Epithelial cell of prostate (primary cell): ENCODE measurements at places on chromosomes 7 and 10.
A peak's percentile ranks its signal among the peaks of the same experiment; 100 is the strongest.

- no peak for DNase-seq
These were observed 112.5 kb downstream of the MYOF start for GRCh38 chr10:93369588-93370164.

DNA sequence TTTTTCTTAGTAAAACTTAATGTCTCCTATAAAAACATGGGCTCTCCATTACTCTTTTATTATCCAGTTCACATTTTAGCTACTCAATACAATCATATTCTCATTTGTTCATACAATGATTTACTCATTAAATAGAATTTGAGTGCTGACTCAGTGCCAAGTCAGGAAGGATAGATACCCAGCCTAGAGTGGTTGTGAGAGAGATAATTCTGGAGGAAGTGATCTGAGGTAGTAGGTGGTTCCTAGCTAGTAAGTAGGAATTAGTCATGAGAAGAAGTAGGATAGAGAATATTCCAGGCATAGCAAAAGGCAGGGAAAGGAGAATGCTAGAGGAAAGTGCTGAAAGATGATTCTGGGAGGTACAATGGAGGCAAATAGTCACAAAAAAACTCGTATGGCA, 133.5 kb upstream of the MBL2 start:
- DNase-seq, result peak; percentile 40

- DNase-seq, result peak; percentile 92
These were observed 829 bp upstream of the RPA3 start for GRCh38 chr7:7719236-7719635.

- DNase-seq, result peak; percentile 85
These were observed 565.5 kb upstream of the IGFBP3 start for GRCh38 chr7:46486256-46487206.

DNA sequence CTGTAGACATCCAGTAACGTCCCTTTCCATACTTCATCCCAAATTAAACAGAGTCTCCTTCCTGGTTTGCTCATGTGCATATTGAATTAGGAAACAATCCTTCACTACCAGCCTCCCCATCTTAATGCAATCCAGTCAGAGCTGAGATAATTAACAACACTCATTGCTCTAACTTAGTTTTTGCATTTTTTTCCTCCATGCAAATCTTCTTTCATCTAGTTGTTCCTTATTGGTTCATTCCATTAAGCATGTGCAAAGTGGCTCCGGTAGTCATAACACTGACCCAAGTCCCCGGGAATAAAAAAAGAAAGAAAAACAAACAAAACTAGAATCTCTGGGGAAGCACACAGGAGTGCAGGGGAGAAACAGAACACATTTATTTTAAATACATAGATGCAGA, 1176.1 kb downstream of the GATA3 start:
- no peak for DNase-seq

- no peak for DNase-seq
These were observed 33.4 kb upstream of the SH2D4B start for GRCh38 chr10:80504158-80504811.

DNA sequence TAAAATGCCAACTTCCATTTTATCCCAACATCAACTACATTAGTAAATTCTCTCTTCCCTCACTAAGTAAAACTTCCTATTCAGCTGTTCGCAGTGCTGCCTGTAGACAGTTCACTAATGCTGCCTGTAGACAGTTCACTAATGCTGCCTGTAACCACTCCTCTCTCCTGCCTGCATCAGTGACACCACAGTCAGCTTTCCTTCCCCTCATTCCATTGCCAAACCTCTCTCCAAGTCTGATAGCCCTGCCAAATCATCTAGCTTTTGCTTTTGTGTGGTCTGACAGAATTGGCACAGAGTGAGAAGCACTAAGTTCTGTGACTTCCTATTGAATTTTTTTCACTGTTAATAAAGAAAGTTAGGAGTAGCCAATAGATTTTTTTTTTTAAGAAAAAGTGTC, 43.0 kb upstream of the MACC1 start:
- no peak for DNase-seq

GRCh38 chr10:113142601-113143362, 192.7 kb downstream of the TCF7L2 start:
- no peak for DNase-seq

DNA sequence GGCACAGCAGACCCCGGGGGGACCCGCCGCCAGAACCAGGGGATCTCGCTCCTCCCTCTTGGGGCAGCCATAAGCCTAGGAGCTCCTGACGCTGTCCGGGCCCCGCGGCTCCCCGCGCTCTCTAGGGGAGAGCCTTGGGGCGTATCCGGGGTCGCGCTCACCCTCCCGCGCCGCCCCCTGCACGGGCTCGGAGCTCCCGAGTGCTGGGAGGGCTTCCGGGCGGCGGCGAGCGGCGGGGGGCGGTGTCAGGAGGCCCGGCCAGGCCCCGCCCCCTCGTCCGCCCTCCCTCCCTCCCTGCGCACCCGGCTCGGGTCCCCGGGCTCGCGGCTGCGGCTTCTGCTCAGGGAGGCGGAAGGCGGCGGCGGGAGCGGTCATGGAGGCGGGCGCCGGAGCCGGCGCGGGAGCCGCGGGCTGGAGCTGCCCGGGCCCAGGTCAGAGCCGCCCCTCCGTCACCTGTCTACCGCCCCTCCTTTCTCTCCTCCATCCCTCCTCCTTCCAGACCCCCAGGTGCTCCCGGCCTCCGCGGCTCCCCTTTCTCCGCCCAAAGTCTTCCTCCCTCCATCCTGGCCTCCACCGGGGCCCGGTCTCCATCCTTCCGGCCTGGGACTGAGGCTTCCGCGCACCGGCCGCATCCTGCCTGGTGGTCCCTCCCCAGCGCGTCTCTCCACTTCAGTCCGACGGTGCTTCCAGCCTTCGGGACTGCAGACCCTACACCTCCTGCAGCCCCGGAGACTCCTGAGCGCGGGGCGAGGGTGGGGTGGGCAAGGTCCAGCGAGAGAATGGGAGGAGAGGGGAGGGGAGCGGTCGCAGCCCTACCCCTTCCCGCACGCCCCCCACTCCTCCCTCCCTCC, at the start of gene CCDC136:
CCDC136 (plus strand) TSS at position 848 of the 851 bp plus-strand sequence. CDS start 444 bp downstream, outside the sequence.
- no peak for DNase-seq

DNA sequence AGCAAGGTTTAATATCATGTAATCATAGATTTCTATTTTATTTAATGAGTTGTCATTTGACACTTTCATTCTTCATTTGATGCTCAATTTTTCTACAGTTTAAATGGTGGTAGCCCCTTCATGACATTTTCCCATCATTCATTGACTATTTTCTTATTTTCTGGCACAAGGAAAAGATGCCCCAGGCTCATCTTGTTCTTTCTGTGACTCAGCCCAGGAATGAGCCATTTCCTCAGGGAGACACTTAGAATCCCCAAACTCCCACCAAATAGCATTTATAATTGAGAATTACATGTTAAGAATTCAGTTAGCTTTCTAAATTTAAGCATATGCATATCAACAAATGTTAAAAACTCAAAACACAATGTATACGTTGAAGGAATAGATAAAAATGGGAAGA, 222.3 kb downstream of the KIF20B start:
- DNase-seq, result no peak

DNA sequence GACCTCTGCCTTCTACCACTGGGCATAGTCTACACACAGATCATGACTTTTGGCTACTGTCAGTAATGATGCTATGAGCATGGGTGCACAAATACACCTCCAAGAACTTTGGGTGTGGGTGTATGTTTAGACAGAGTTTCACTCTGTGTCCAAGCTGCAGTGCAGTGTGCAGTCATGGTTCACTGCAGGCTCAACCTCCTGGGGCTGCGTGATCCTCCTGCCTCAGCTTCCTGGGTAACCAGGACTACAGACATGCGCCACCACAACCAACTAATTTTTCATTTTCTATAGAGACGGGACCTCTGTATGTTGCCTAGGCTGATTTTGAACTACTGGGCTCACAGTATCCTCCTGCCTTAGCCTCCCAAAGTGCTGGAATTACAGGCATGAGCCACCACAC, 194.4 kb downstream of the NSUN6 start:
- no peak for DNase-seq

DNA sequence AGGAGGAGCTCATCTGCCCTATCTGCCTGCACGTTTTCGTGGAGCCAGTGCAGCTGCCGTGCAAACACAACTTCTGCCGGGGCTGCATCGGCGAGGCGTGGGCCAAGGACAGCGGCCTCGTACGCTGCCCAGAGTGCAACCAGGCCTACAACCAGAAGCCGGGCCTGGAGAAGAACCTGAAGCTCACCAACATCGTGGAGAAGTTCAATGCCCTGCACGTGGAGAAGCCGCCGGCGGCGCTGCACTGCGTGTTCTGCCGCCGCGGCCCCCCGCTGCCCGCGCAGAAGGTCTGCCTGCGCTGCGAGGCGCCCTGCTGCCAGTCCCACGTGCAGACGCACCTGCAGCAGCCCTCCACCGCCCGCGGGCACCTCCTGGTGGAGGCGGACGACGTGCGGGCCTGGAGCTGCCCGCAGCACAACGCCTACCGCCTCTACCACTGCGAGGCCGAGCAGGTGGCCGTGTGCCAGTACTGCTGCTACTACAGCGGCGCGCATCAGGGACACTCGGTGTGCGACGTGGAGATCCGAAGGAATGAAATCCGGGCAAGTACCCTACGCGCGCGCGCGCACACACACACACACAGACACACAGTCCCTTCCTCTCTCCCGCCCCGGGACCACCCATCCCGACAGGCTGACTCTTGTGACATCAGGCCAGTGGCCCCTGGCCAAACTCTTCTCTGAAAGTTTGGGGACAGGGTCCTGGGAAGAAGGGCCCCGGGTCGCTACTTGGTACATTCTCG, 538 bp downstream of the TRIM8 start:
- DNase-seq, result no peak

GRCh38 chr7:96770758-96771157, 61.1 kb upstream of the SEM1 start:
- no peak for DNase-seq

GRCh38 chr7:18572154-18572553, 76.6 kb downstream of the HDAC9 start:
- no peak for DNase-seq

DNA sequence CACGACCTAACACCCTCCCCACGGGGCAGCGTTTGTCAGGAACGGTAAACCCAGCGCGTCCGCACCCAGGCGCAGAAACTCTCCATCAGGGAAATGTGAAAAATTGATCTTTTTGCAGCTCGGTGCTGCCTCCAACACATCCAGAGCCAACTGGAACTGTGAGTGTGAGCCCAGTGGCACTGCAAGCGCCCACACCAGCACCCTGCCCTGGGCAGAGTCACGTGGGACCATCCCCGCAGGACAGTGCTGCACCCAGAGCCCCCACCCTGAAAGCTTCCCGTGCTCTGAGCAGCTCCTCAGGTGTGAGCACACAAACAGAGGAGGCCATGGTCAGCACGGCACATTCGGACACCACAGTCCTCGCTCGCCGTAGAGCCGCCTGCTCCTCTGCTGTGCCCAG, 330.9 kb downstream of the DNAJB6 start:
- no peak for DNase-seq

DNA sequence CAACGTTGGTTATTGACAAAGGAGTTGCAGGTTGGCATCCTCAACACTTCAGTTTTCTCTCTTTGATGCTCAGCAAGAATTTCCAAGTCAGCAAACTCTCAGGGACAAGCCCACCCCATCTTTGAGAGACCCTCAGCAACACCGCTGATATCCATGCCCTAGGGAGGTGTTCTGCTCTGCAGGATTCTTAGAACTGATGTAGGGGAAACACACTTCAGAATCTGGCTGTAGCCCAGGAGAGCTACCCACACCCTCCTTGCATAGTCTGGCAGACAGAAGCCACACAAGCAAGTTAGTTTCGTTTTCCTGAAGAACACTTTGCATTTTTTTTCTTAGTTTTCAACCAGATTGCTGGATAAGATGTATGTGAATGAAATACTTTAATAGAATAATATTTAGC, 822 bp downstream of the SAMD9L start:
- no peak for DNase-seq

- DNase-seq, result no peak
These were observed 28.0 kb downstream of the PIP4K2A start for GRCh38 chr10:22686347-22686746.

GRCh38 chr7:49020145-49020544, 95.8 kb downstream of the CDC14C start:
- DNase-seq, result no peak

- DNase-seq, result no peak
These were observed 24.7 kb downstream of the VIPR2 start for GRCh38 chr7:159119851-159120539.

- no peak for DNase-seq
These were observed 103.9 kb downstream of the RAPGEF5 start for GRCh38 chr7:22252936-22253536.

DNA sequence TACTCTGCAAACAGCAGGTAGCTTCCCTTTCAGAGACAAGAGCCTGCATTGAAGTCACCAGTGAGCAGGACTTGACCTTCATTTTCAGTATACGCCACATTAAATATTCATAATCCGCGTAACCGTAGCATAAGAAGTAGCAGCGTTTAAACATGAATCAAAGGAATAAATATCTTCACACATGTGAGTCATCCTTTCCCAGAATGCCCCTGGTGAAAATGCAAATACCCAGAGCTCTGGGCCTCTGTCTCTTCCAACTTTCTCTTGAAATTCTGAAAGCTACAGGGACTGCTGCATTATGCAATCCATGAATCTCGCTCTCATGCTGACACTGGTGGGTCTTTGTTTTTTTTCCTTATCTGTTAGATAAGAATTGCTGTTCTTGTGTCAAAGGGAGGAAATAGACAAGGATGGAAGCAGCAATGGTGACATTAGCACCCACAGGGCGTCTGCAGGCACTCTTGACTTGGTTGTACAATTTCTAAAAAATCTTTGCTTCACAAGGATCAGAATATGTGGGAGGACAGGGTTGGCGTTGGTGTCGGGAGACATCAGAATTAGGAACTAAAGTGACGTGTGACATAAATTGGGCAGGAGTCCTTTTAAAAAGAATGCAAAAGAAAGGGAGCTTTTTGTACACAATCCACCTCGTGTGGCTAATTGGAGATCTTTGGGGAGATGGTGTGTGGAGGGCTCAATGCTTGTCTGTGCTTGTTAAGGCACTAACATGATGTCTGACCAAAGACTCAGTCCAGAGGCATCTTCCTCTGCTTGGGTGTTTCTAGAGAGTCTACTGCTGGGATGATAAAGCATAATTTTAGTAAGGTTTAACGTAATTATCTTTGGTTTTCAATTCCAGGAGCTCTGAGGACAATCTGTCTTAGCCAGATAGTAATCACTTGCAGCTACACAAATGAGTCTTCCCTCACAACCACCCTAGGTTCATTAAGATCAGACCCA, 390.3 kb downstream of the KCNMA1 start:
- DNase-seq, result no peak

DNA sequence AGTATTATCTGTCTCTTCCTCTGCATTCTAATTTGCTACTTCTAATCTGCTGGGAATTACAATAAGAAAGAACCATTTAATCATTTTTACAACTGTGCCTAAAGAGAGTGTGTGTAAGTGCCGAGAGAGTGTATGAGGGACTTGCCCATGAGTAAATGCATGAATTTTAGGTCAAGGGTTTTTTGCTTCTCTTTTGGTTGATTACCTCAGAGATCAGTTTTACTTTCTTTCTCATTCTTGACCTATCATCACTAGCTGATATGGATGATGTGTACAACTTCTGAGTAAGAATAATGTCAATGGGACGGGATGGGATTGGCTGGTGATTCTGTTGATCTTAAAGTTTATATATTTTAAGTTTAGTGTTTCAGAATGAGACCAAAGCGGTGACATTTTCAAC, 47.8 kb downstream of the IKZF1 start:
- no peak for DNase-seq
